Activated CD4-positive, alpha-beta T cell treated with anti-CD3 and anti-CD28 coated beads, Interleukin-10, Interleukin-2, amounts not matched to agents 100 ng/mL and 50 ng/mL, durations not matched to agents 16 hours and 8 hours (primary cell): ENCODE measurements at places on chromosomes 12 and 14.

DNA sequence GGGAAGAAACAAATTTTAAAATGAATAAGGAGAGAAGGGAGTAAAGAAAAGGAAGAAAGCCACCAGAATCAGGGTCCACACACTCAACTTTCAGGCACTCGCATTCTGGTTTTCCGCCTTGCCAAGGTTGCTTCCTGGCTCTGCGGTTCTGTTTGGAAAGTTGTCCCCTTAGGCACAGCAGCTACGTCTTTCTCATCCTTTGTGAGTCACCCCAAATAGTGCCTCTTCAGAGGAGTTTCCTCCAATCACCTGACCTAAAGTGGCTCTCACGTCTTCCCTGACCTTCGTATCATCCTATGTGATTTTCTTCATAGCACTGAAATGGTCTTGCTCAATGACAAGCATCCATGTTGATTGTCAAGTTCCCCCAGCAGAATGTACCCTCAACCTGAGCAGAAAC, 99.5 kb upstream of the TMCC3 start:
- DNase-seq: no peak

DNA sequence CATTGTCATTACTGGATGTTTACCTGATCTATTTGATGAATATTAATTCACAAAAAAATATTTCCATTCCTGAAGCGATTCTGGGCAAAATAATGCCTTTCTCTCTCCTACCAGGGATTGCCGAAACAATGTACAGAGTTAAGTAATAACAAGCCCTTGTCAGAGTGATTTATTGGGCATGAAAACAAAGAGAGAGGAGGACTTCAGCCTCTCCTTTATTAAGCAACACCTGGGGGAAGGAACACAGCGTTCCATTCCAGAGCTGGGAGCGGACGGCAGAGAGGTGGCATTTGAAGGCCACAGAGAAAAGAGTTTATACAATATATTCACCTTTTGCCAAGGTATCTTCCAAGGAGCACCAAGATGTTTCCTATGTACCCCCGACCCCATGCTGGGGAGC, 165.8 kb downstream of the KSR2 start:
- DNase-seq: no peak

DNA sequence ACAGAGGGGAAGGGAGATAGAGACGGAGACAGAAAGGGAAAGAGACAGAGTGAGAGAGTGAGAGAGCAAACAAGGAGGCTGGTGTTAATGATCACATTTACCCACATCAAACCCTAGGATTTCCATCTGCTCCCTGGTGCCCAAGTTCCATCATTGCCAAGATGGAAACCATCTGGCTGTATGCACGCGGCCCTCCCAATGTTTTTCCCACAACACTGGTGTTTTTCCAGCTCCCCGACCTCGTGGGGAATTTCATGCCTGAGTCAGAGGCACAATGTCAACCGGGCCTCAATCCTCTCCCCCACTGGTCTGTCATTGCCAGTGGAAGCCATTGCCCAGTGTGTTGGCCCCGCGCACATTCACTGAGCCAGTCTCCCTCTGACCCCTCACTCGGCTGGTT, 19.9 kb upstream of the BDKRB2 start:
- no peak for DNase-seq

- DNase-seq: no peak
These were observed 173.6 kb downstream of the CALM1 start for GRCh38 chr14:90570461-90570860.

GRCh38 chr12:27619308-27619707, 76.9 kb upstream of the REP15 start:
- peak; percentile 8 for DNase-seq

GRCh38 chr12:42156232-42156631, 11.6 kb upstream of the GXYLT1 start:
- no peak for DNase-seq
